ENCODE measurements at places on chromosomes 5 and 9. TPM values are rescaled to one million over a fixed set of nuclear protein-coding genes. Genes with fewer than 3 reads are reported as not detected.
A peak's percentile ranks its signal among the peaks of the same experiment; 100 is the strongest.

FRMD3 gene
- total RNA-seq: 0.89 TPM

- DNase-seq: no peak
Measured at GRCh38 chr5:76524868-76525267, 98.3 kb downstream of the F2RL2 start.

BTNL3 gene
- not detected for total RNA-seq

DNA sequence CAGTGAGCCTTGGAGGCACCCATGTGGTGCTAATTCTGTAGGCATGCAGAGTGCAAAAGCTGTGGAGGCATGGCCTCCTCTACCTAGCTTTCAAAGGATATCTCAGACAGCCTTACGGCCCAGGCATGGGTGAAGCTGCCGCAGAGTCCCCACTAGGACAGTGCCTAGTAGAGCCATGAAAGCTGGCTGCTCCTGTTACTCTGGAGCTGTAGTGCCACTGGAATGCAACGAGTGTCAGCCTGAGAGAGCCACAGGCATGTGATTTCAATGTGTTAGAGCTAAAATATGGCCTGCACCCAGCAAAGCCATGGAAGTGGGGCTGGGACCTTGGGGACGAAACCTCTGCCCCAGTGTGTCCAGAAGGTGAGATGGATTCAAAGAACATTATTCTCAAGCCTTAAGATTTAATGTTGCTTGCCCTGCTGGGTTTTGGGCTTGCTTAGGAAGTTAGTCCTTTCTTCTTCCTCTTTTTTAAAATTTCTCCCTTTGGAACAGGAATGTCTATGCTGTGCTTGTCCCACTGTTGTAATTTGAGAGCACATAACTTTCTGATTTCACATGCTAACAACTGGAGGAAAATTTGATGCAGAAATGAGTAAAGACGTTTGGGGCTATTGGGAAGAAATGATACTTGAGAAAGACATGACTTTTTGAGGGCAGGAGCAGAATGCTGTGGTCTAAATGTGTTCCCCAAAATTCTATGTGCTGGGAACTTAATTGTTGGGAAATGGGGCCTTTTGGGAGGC lies 298.4 kb downstream of the PSAT1 start:
- DNase-seq: no peak

DNA sequence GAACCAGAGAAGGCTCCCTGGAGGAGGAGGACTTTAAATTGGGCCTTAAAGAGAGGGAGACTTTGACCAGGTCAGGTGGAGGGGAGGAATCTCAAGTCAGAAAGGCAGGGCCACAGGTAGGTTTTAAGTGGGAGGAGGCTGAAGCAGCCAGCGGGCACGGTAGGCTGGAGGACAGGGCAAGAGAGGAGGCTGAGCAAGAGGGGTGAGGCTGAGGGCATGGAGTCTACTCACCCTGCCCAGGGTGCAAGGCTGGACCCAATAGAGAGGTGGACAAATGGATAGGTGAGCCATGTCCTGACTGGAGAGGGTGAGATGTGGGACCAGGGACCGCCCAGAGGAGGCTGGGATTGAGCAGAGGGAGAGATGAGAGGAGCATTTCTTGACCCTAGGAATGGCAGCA lies 25.6 kb upstream of the TRIM14 start:
- no peak for DNase-seq

DNA sequence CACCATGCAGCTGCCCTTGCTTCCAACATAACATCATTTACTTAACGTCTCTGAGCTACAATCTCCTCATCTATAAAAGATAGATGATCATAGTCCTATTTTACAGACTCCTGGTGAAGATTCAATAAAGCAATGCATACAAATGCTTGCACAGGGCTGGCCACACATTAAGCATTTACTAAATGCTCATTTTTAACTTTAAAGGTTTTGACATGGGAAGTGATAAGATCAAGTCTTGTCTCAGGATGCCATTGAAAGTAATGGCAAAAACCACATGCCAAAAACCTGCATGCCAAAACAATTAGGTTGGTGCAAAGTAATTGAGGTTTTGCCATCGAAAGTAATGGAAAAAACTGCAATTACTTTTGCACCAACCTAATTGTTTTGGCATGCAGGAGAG lies 181.2 kb upstream of the ADRA1B start:
- DNase-seq: no peak

CCL28 gene
- 0.25 TPM for total RNA-seq

PCDHA1 gene
- total RNA-seq: not detected

- no peak for DNase-seq
Measured at GRCh38 chr9:119933191-119933590, 564.0 kb upstream of the BRINP1 start.

- DNase-seq: no peak
Measured at GRCh38 chr9:21144603-21145002, 3.0 kb upstream of the IFNW1 start.

PLCXD3 gene
- total RNA-seq: not detected

GRCh38 chr5:37661951-37662350 lies 177.9 kb downstream of the GDNF start:
- DNase-seq: no peak

GRCh38 chr9:134972140-134972539 lies 54.4 kb upstream of the FCN1 start:
- no peak for DNase-seq

CER1 gene
- not detected for total RNA-seq

DNA sequence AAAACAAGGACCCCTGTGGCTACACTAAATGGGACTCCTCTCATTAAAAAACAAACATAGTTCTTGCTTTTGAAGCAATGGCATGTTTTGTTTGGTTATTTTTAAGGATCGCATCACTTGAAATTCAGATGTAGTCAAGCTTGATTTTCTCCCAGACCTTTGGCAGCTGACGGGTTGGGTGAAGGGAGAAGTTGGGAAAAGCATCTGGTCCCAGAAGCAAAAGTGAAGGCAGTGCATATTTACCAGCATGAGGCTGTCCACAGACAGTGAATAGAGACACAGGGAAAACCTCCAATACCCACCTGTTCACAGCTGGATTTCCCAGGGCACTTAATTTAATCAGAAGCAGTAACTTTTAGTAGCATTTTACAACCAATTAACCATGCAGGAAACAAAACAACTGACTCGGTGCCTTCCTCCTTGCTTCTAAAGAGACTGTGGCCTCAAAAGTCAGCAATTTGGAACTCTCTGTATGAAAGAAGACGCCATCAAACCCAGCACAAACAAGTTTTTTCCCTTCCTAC lies 245.4 kb downstream of the EBF1 start:
- DNase-seq: no peak

- peak; percentile 59 for DNase-seq
Measured at GRCh38 chr9:82810915-82811314, 252.0 kb downstream of the RASEF start.

DNA sequence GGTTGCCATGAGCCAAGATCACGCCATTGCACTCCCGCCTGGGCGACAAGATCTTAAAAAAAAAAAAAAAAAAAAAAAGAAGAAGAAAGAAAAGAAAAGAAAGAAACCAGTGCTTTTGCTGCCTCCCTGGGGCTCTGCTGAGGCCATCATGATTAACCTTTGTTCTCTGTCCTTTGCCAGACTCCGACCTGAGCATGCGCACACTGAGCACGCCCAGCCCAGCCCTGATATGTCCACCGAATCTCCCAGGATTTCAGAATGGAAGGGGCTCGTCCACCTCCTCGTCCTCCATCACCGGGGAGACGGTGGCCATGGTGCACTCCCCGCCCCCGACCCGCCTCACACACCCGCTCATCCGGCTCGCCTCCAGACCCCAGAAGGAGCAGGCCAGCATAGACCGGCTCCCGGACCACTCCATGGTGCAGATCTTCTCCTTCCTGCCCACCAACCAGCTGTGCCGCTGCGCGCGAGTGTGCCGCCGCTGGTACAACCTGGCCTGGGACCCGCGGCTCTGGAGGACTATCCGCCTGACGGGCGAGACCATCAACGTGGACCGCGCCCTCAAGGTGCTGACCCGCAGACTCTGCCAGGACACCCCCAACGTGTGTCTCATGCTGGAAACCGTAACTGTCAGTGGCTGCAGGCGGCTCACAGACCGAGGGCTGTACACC lies 251.7 kb downstream of the MARCHF11 start:
- no peak for DNase-seq

DNA sequence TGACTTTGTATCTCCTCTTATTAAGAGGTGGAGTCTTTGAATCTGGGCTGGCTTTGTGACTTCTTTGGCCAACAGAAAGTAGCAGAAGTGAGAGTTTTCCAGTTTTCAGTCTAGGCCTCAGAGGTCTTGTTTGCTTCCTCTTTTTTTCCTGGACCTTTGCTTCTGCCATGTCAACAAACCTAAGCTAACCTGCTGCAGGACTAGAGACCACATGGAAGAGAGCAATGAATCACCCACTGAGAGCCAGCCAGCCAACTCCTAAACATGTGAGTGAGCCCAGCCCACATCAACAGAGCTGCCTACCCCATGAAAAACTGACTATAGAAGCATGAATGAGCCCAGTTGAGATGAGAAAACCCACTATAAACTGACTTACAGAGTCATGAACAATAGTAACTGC lies 29.9 kb downstream of the MRPL22 start:
- no peak for DNase-seq

HRH2 gene
- 0.12 TPM for total RNA-seq

SVEP1 gene
- total RNA-seq: 0.15 TPM

GRCh38 chr5:39200081-39200480 lies 19.3 kb downstream of the FYB1 start:
- DNase-seq: no peak

- DNase-seq: peak; percentile 81
Measured at GRCh38 chr5:50302815-50303490, 138.1 kb downstream of the EMB start.

DNA sequence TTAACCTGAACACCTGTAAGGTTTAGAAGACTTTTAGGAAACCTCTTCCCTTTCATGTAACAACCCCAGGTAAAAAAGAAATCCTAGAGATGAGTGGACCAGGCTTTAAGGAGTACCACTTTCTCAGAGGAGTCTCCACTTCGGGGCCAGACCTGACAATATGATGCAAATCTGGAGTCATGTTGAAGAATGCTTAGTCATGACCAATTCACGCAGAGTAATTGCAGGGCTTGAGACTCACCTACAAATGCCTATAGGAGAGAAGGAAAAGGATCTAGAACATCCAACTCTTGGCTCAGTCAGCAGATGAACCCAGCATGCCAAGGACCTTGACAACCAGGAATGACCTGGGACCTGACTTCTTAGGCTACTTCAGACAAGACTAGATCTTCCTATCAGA lies 235.4 kb downstream of the DOCK8 start:
- no peak for DNase-seq

PCDHGA7 gene
- total RNA-seq: not detected

DNA sequence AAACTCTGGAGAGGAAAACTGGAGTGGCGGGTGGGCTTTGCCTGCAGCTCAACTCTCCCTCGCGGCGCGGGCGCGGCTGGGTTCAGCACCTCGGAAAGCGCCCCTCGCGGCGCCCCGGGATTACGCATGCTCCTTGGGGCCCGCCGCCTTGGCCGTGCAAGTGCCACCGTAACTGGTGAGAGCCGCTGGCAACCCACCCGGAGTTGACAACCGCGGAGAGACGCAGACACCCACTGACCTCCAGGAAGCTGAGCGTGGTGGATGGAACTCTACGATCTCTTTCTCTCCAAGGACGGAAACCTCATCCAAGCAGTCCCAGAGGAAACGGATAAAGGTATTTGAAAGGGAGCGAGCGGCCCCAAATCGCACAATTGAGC lies 194 bp upstream of the RXFP3 start:
- DNase-seq: no peak

ACTBL2 gene
- total RNA-seq: 0.07 TPM

DNA sequence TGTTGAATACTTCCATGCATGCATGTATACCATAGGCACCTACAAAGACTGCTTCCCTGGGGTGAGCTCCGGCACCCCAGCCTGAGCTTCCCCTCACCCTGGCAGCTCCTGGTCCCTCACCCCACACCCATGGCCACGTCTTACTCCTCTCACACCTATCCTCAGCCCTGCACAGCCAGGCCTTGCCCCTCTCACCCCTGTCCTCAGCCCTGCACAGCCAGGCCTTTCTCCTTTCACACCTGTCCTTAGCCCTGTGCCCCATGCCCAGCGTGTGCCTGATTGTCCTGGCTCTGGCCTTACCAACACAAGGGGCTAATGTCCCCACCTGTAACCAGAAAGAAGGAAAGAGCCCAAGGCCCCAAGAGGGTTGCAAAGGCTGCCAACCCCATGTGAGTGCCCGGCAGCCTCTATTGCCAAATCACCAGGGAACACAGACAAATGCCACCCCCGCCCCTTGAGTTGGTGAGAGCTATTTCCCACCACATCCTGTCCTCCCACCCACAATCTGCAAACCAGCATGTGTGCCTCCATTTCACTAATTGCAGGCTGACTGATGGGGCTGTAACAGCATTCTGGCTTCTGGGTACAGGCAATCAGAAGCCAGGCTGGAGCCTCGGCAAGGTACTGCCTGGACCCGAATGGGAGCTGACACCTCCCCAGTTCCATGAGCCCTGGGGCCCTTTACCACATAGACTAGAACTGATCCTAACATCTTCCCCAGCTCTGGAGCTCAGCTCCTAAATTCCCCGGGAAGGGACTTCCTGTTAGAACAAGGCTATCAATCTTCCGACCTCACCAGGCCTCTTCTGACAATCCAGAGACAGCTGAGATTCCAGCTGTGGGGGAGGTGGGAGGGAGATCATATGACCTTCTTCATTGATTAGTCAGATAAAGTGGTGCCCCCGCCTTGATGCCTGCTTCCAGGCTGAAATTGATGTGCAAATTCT lies 78.2 kb downstream of the FAM114A2 start:
- DNase-seq: no peak

ARID3C gene
- 0.42 TPM for total RNA-seq

HTR4 gene
- not detected for total RNA-seq

GRCh38 chr9:91681461-91682305 lies 258.1 kb upstream of the NFIL3 start:
- peak; percentile 45 for DNase-seq

LECT2 gene
- total RNA-seq: not detected

DNA sequence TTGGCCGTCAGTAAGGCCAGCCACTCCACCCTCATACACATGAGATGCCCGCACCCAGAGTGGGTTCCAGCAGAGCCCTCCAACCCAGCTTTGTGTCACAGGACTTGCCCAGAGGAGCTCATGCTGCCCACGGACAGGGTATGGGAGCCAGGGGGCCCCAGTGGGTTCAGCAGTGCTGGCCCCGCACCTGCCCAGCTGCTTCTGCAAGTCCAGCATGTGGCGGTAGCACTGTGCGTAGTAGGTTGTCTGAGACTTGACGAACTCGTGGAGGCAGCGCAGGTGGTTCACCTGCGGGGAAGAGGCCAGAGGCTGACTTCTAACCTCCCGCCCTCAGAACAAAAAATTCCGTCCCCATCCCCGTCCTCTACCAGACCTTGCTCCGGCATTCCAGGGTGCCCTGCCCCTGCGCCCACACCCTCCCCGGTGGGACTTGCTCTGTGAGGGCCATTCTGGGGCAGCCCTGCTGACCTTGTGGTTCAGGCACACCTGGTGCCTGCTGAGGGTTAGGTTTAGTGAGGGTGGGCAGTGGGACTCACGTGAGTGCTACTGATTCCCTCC lies 18.5 kb downstream of the SH3GLB2 start:
- DNase-seq: no peak

F2RL1 gene
- 119 TPM for total RNA-seq
